ENCODE measurements at places on chromosomes 5 and 9.

DNA sequence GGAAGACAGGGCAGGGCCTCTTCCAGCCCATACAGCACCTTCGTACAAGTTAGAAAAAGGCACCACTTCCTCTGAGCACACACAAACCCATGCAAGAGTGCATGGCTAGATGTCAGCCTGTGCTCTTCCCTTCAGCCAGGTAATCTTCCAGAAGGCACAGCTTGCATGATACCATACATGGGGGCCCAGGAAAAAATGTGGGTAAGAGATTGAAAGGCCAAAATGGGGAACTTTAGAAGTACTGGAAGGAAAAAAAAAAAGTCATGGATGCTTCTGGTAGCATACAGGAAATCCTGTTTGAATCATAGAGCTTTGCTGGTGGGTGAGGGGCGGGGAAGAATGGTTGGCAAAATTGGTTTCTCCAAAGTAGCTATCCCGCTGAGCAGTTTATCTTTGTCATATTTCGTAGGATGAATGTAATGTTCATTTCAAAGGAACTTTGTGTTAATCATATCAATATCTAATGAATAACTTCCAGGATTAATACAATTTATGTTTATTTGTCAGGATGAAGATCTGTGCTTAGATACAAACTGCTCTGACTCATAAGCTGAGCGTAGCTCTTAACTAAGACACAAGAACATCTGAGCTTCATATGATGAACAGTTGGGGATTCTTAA lies 78.2 kb upstream of the MAP3K1 start:
- DNase-seq, result no peak

DNA sequence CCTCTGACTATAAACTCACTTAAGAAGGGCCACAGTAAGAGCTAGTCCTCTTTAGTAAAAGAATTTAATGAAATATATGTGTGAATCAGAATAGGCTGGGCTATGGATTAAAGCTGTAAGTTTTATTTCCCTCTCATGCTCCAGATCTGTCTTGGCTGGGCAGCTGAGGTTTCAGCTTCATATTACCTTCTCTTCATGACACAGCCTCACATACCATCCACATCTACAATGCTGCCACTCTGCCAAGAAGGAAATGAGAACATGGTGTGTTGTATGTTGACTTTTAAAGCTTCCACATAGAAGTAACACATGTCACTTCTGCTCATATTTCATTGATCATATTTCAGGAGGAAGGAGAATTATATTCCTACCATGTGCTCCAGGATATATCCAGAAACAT lies 776.0 kb upstream of the ACO1 start:
- no peak for DNase-seq

- DNase-seq, result no peak
These were observed 47.1 kb upstream of the DMRT1 start for GRCh38 chr9:794386-794785.

DNA sequence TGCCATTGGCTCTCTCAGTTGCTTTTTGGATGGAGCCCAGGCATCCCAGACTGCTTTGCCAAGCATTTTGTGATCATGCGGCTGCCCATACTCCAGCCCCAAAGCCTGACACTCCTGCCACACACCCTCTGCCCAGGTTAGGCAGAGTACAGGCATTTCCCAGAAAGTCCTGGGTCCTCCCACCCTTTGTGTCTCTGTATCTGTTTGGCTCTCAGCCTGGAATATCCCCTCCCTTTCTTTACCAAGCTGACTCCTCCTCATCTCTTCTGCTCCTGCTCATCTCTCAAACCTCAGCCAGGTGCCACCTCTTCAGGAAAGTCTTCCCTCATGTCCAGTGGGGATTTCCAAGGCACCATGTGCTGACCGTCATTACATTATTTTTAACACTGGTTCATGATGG lies 14.3 kb upstream of the SH3RF2 start:
- no peak for DNase-seq

- no peak for DNase-seq
These were observed 146.6 kb downstream of the MAN2A1 start for GRCh38 chr5:109836280-109836679.

DNA sequence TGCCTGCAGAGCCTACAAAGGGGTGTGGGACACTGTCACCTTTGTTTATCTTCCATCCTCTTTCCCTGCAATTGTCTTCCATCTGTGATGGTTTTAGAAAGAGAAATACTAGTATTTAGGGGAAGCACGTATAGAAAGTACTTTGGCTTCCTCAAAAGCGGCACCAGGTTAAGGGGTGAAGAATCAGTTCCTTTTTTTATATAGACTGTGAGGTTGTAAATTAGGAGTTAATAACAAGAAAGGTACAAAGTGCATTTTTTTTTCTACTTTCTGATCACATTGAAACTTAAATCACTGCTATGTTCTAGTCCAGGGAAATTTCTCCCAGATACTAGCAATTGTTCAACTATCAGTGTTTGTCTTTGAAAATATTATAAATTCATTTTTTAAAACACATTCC lies 219.3 kb downstream of the CEMIP2 start:
- DNase-seq, result no peak

- DNase-seq, result no peak
These were observed 64.9 kb downstream of the ZNF618 start for GRCh38 chr9:113941056-113941455.

- no peak for DNase-seq
These were observed 22.6 kb upstream of the ASPN start for GRCh38 chr9:92504881-92505280.

DNA sequence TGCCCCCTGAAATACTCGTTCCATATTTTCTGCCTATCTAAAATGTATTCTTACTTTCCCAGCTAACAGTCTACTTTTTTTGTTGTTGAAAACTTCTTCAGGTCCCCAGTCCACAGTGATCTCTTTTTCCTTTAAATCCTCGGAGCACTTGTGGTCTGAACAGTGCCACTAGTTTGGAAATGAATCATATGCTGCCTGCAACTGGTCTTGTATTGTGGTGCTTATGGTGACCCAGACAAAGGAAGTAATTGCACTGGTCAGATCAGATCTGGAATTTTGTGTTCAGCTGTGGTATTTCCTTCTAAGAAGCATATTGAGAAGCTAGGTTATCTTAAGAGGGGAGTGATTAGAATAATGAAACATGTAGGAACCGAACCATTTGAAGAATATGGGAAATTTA lies 2.9 kb downstream of the UNC13B start:
- DNase-seq, result no peak

DNA sequence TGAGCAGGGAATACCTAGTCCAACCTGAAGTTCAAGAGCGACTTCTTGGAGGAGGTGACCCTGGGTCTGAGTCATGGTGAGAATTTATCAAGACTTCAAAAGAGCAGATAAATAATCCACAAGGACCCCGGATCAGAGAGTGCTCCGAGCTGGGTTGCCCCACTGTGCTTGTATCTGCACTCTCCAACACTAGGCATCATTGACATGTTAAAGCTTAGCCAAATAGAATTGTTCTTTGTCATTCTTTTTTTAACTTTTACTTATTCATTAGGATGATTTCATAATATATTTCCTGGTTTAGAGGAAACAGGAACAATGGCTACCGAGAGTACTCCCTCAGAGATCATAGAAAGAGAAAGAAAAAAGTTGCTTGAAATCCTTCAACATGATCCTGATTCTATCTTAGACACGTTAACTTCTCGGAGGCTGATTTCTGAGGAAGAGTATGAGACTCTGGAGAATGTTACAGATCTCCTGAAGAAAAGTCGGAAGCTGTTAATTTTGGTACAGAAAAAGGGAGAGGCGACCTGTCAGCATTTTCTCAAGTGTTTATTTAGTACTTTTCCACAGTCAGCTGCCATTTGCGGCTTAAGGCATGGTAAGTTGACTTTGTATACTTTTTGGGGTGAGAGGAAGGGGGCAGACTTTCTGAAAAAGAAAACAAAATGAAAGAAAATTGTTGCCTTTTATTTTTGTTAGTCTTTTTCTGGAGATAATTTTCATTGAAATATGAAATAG lies at the start of gene CARD6:
TSS of gene CARD6 (plus strand) at position 300 of the 738 bp plus-strand sequence. CDS start at position 316, 16 bp downstream.
- no peak for DNase-seq

DNA sequence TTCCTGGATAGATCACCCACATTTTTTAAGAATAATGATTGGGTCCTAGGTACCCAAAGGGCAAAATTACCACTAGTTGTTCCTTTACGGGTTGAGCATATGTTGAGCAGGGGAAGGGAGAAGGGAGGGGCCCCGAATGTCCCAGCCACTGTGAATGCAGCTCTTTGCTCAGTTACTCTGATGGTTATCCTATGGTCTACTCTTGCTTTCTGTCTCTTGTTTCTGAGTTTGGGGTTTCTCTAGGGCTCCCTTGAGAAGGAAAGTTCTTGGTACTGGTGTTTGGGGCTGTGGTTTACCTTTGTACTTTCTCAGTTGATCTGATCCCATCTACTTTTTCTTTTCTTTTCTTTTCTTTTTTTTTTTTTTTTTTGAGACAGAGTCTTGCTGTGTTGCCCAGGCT lies 55.6 kb downstream of the ALG2 start:
- DNase-seq, result no peak

- no peak for DNase-seq
These were observed 51.5 kb downstream of the SLC44A1 start for GRCh38 chr9:105295986-105296385.

DNA sequence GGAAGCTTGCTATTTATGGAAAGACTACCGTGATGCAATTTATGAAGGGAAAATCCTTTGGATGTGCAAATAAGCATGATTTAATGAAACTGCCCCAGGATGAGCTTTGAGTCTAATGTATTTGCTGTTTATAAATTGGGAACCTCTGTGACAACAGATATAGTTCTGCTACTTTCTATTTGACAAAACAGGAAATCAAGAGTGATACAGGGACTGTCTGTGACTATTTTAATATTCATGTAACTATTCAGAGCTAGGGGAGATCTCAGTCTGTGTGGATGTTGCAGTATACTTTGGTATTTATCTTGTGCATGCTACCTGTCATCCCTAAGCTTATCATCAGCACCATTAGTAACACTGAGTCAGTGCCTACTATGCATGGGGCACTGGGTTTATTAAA lies 132.1 kb downstream of the PDZD2 start:
- DNase-seq, result peak; percentile 19

DNA sequence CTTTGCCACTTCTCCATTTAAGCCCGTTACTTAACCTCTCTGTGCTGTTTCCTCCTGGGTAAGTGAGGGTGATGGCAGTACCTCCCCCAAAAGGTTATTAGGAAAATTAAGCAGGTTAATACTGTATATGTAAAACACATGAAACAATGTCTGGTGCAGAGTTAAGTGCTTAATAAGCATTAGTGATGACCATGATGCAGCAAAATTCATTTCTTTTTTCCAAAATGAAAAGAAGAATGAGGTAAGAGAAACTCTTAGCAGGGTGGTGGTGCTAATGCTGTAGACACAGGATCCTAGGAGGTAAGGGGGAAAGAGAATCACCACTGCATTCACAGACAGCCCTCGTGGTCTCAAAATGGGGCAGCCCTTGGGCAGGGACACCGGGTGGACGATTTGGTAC lies 115.1 kb upstream of the RAI14 start:
- DNase-seq, result no peak

GRCh38 chr5:73442996-73443627 lies 5.5 kb downstream of the FOXD1 start:
- DNase-seq, result no peak

- no peak for DNase-seq
These were observed 556.1 kb downstream of the CDH9 start for GRCh38 chr5:26482076-26482809.

GRCh38 chr9:100375658-100376057 lies 22.9 kb upstream of the TEX10 start:
- DNase-seq, result no peak

GRCh38 chr9:71857159-71857558 lies 53.8 kb downstream of the ABHD17B start:
- no peak for DNase-seq

- peak; percentile 53 for DNase-seq
These were observed 3.7 kb downstream of the OTULIN start for GRCh38 chr5:14668181-14668591.

- DNase-seq, result no peak
These were observed 31.7 kb upstream of the AFAP1L1 start for GRCh38 chr5:149239917-149240316.

GRCh38 chr9:470552-471194 lies 256.0 kb downstream of the DOCK8 start:
- no peak for DNase-seq

GRCh38 chr5:78824831-78825281 lies 160.3 kb downstream of the ARSB start:
- DNase-seq, result no peak

- no peak for DNase-seq
These were observed 91.3 kb upstream of the GPBP1 start for GRCh38 chr5:57082441-57083067.

- peak; percentile 34 for DNase-seq
These were observed 4.6 kb upstream of the FEM1C start for GRCh38 chr5:115549154-115549553.

GRCh38 chr5:115355095-115355494 lies 58.6 kb upstream of the CCDC112 start:
- no peak for DNase-seq

- DNase-seq, result no peak
These were observed 11.9 kb upstream of the PLCXD3 start for GRCh38 chr5:41522193-41522786.

DNA sequence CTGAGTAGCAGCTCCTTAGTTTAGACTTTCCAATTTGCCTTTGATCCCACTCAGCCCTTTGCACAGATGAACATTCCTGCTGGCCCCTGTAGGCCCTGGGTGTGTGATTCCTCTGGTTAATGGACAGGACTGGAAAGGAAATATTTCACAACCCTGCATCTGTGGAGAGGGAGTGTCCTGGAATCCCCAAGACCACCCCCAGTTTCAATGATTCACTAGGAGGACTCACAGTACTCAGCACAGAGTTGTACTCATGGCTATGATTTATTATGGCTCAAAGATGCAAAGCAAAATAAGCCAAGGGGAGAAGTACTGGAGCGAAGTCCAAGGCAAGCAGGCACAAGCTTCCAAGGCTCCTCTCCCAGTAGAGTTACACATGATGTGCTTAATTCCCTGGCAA lies 42.4 kb upstream of the TJP2 start:
- no peak for DNase-seq

GRCh38 chr9:108802967-108803366 lies 52.8 kb downstream of the ACTL7B start:
- DNase-seq, result no peak

GRCh38 chr5:148740966-148741742 lies 85.3 kb upstream of the ADRB2 start:
- DNase-seq, result peak; percentile 42

GRCh38 chr5:59236986-59237385 lies 654.1 kb downstream of the RAB3C start:
- no peak for DNase-seq

DNA sequence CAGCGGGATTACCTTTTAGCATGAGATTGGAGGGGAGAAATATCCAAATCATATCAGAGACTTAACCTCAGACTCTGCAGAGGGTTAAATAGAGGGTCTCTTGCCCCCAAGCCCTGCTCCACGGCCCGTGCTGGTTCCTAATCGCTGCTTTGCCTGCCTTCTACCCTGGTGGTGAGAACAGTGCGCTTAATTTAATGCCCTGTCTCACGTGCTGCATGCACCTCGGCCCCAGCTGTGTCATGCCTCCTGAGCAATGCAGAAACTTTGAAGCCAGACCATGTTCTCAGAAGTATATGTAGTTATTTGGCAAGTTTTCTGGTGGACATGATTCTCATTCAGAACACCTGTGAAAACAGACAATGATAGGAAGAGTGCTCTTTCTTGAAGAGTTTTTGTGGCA lies 1.4 kb downstream of the OTULIN start:
- DNase-seq, result peak; percentile 56

Data from GM06990 (cell line).